ENCODE measurements at places on chromosomes 7 and 10.

- no peak for DNase-seq
Observed at GRCh38 chr7:114715907-114716306, 206.0 kb upstream of the MDFIC start.

GRCh38 chr10:63720072-63720537 lies 198.9 kb downstream of the REEP3 start:
- peak; percentile 23 for DNase-seq

DNA sequence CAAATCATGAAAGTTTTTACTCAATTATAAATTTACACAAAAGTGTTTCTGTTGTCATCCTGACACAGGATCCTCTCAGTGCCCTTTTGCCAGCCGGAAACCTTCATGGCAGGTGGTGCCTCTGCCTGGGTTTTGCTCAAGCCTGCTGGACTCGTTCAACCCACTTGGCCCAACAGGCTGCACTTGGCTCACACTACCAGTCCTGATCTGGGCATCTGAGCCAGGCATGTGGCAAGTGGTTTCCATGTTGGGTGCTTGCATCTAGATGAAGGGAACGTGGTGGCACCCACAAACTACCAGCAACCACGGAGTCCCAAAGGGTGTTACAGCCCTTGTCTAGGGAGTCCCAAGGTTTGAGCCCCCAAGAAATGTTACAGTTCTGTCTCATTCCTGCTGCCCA lies 162.3 kb upstream of the CSTF2T start:
- no peak for DNase-seq

DNA sequence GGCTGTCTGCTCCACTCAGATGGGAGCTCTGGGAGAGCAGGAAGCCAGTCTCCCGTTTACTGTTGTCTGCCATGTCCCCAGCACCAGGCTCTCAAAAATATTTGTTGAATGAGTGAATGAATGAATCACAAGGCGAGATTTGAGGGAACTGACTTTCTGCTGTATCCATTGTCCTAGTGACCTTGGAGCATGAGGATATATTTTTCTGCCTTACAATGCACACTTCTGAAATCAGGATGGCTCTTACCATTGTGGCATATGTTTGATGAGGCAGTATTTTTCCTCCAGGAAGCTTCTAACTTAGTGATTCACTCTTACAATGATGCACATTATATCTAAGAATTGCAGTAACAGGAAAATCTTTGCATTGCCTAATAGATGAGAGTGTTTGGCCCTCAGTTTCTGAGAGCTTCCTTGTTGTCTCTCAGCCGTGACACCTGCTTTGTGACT lies 136.4 kb downstream of the RPS24 start:
- DNase-seq = no peak

DNA sequence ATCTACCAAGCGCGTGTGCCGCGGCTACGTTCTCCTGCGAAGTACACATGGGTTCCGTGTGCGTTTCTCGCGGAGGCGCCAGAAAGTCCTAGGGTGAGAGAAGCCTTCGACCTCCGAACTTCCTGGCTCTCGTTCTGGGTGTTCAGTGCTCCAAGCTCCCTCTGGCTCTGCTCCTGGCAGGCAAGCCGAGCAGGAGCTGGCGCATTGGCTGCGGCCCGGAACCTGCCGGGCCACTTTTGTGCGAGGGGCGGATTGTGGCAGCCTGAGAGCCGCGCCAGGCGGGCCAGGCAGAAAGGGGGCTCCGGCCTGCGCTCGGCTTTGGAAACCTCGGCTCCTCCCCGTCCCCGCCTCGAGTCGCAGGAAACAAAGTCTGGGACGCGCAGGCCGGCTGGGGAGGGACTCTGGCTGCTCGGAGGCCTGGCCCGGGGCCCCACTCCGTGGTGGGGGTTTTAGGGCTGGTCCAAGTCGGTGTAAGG lies 9.6 kb downstream of the EMX2 start:
- no peak for DNase-seq

- DNase-seq = peak; percentile 66
Observed at GRCh38 chr7:1225441-1226185, 7.1 kb upstream of the UNCX start.

DNA sequence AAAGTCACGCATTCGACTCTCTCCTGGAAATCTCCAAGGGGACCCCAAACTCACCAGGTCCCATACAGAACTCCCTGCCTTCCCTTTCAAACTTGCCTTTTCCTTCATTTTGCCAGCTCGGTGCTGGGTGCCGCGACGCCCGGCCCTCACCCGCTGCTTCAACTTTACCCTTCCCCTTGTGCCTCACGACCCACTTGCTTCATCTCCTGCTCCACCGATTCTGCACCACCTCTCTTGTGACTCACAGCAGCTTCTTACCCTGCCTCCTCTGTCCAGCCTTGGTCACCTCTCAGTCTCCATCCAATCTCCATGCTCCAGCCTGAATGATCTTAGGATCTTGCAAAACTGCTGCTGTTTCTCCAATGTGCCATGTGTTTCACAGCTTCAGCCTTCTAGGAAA lies 59.9 kb downstream of the PRKCQ start:
- no peak for DNase-seq

DNA sequence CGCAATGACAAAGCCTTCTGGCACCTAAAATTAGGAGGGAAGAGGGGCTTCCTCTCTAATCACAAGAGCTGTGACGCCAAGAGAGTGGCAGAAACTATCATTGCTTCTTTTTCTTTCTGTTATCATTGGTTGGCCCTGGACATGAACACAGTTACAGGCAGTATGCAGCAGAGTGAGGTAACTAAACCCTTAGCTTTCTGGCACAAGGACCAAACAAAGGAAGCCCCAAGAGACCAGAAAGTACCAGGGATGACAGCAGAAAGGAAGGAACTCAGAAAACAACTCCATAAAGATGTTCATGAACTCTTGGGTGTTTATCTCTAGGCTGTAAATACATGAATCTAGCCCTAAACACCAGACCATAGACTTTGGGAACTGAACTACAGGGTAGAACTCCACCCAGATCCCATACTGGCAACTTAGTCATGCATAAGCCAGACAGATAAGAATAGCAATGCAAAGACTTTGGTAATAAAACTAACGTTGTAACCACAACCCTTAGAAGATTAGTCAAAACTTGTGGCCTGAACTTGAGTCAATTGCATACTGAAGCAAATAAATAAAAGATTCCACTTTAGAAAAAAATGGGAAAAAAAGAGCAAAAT lies 195.7 kb upstream of the PTN start:
- no peak for DNase-seq
